ENCODE measurements at places on chromosomes 4 and X. TPM values are rescaled to one million over a fixed set of nuclear protein-coding genes. Genes with fewer than 3 reads are reported as not detected.

The CHRDL1 gene
- total RNA-seq, result 0.14 TPM

The PHF8 gene
- 10.5 TPM for total RNA-seq

The AREG gene
- not detected for total RNA-seq

The TMEM271 gene
- not detected for total RNA-seq

The GYG2 gene
- total RNA-seq, result 11.4 TPM

The DRP2 gene
- 0.74 TPM for total RNA-seq

The PNCK gene
- total RNA-seq, result 0.74 TPM

The GNPDA2 gene
- 25.0 TPM for total RNA-seq

The TRMT10A gene
- total RNA-seq, result 7.4 TPM

The ZNF711 gene
- 0.37 TPM for total RNA-seq

The PNPLA4 gene
- total RNA-seq, result 18.5 TPM

The EFHC2 gene
- total RNA-seq, result 0.28 TPM

The MAGEA9B gene
- total RNA-seq, result not detected

The RS1 gene
- total RNA-seq, result not detected

The FRG2 gene
- not detected for total RNA-seq

The CT45A1 gene
- not detected for total RNA-seq

The SPATA4 gene
- 0.28 TPM for total RNA-seq

The G3BP2 gene
- total RNA-seq, result 166 TPM

The BBS7 gene
- total RNA-seq, result 20.1 TPM

The UXT gene
- 143 TPM for total RNA-seq

The LPAR4 gene
- not detected for total RNA-seq

The KIF4A gene
- 1.8 TPM for total RNA-seq

The ADAM29 gene
- total RNA-seq, result under 0.01 TPM

The ETDC gene
- total RNA-seq, result not detected

The STX18 gene
- total RNA-seq, result 26.0 TPM

The DDX53 gene
- not detected for total RNA-seq

The TBC1D19 gene
- 45.3 TPM for total RNA-seq

The MECP2 gene
- 20.3 TPM for total RNA-seq

The WNK3 gene
- total RNA-seq, result 0.14 TPM

The SHROOM2 gene
- under 0.01 TPM for total RNA-seq

The CFP gene
- 0.14 TPM for total RNA-seq

The ANXA10 gene
- 25.3 TPM for total RNA-seq

The RAB33A gene
- 2.4 TPM for total RNA-seq

The STOX2 gene
- 3.4 TPM for total RNA-seq

The RRAGB gene
- total RNA-seq, result 53.8 TPM

The GPR101 gene
- total RNA-seq, result not detected

The PPP1R2C gene
- total RNA-seq, result not detected

The GAB3 gene
- total RNA-seq, result 5.0 TPM

The NDST4 gene
- total RNA-seq, result not detected

The MSX1 gene
- total RNA-seq, result 7.8 TPM

The SOX3 gene
- not detected for total RNA-seq

The TCEAL6 gene
- not detected for total RNA-seq

The LONRF3 gene
- total RNA-seq, result 0.28 TPM

The KDM6A gene
- 17.8 TPM for total RNA-seq

The MRPL1 gene
- 25.6 TPM for total RNA-seq

The FHDC1 gene
- total RNA-seq, result 0.18 TPM

The PSAPL1 gene
- not detected for total RNA-seq

The PFKFB1 gene
- under 0.01 TPM for total RNA-seq

The BRS3 gene
- total RNA-seq, result not detected

The BMX gene
- 0.14 TPM for total RNA-seq

The ANXA3 gene
- total RNA-seq, result 17.1 TPM

The CCKAR gene
- 0.57 TPM for total RNA-seq

The SLC49A3 gene
- 2.7 TPM for total RNA-seq
